ENCODE measurements at places on chromosomes 12 and 14.

DNA sequence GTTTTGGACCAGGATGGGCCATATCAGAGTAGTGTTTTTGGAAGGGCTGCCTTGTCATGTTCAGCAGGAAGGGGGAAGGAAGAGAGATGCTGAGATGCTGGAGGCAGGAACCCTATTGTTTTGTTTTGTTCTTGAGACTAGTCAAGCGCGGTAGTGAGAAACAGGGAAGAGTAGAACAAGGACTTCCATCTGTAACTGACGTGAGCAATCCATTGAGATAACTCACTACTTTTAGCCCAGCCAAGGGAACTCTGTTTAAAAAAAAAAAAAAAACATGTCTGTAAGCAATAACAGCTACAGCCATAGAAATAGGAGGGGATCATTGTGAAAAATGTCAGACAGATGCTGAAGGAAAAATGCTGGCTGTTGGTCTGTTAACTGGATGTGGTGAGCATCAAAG is 34.0 kb downstream of the CD9 start:
- DNase-seq, result no peak

DNA sequence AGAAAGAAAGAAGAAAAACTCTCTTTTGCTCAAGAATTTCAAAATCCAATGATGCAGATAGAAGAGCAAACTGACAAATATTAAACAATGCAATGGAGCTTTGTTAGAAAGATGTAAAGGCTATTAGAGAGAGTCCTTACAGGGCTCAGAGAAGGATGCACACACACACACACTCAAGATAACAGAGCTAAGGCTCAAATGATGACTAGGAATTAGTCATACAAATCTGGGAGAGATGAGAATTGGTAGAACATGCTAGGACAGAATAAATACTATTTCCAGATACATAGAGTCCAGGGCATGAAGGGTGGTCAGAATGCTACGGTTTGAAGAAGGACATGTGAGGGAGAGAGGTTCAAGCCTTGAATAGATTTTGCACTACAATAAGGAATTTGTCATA is 650.1 kb upstream of the MDGA2 start:
- no peak for DNase-seq

- no peak for DNase-seq
These were observed 51.8 kb upstream of the ESRRB start for GRCh38 chr14:76324133-76324532.

- no peak for DNase-seq
These were observed 65.8 kb downstream of the EEA1 start for GRCh38 chr12:92863251-92863650.

Measured in D721Med (cell line).